A549 treated with CpdA at 1 μM for 4 hours (cell line): ENCODE measurements at places on chromosomes 2 and 18. TPM values are rescaled to one million over a fixed set of nuclear protein-coding genes. Genes with fewer than 3 reads are reported as not detected.

PTPRM gene
- total RNA-seq, result 28.0 to 35.0 TPM (median 30.4 TPM) in 5 replicates

GCA gene
- 3.5 to 10.1 TPM (median 6.1 TPM) in 5 replicates for total RNA-seq

MAL gene
- total RNA-seq, result 0.10 to 0.14 TPM in 2 of 5 replicates, not detected in the others

ORC4 gene
- 36.0 to 40.1 TPM (median 37.6 TPM) in 5 replicates for total RNA-seq

RUFY4 gene
- total RNA-seq, result not detected in 5 replicates

SLC30A3 gene
- total RNA-seq, result 2.6 to 3.8 TPM (median 3.4 TPM) in 5 replicates

TXNDC2 gene
- total RNA-seq, result 0.10 to 0.35 TPM (median 0.21 TPM) in 5 replicates

ICA1L gene
- 1.1 to 2.1 TPM (median 1.8 TPM) in 5 replicates for total RNA-seq

GPC1 gene
- 159 to 215 TPM (median 202 TPM) in 5 replicates for total RNA-seq

DLX2 gene
- 0.43 to 0.99 TPM (median 0.60 TPM) in 5 replicates for total RNA-seq

TUBA4B gene
- total RNA-seq, result 0.23 to 0.57 TPM (median 0.27 TPM) in 5 replicates

MC5R gene
- total RNA-seq, result not detected in 5 replicates

HOXD1 gene
- total RNA-seq, result 0.20 to 0.39 TPM (median 0.36 TPM) in 5 replicates

PIKFYVE gene
- total RNA-seq, result 5.0 to 9.1 TPM (median 7.2 TPM) in 5 replicates

MC4R gene
- not detected in 5 replicates for total RNA-seq

CYP27A1 gene
- 0.13 to 0.18 TPM (median 0.14 TPM) in 4 of 5 replicates, not detected in the other for total RNA-seq

GPAT2 gene
- not detected in 5 replicates for total RNA-seq

AP1S3 gene
- total RNA-seq, result 18.8 to 44.4 TPM (median 25.2 TPM) in 5 replicates

SFT2D3 gene
- total RNA-seq, result 4.1 to 6.2 TPM (median 5.7 TPM) in 5 replicates

UGT1A1 gene
- 0.65 to 1.3 TPM (median 0.71 TPM) in 5 replicates for total RNA-seq

VAMP8 gene
- 13.5 to 22.3 TPM (median 18.2 TPM) in 5 replicates for total RNA-seq

TGFA gene
- total RNA-seq, result 6.2 to 8.2 TPM (median 7.0 TPM) in 5 replicates

VWA3B gene
- 0.02 to 0.43 TPM (median 0.18 TPM) in 4 of 5 replicates, not detected in the other for total RNA-seq

PROKR1 gene
- 0.03 TPM in 1 of 5 replicates, not detected in the others for total RNA-seq

ADGRF3 gene
- total RNA-seq, result 0.09 to 0.31 TPM (median 0.12 TPM) in 5 replicates

ANKRD44 gene
- total RNA-seq, result 1.1 to 2.2 TPM (median 1.5 TPM) in 5 replicates

RAB17 gene
- 0.09 to 0.32 TPM (median 0.13 TPM) in 4 of 5 replicates, not detected in the other for total RNA-seq

OR6B2 gene
- not detected in 5 replicates for total RNA-seq

ANKRD30B gene
- total RNA-seq, result 0.01 TPM in 1 of 5 replicates, not detected in the others

WDR54 gene
- total RNA-seq, result 72.5 to 92.0 TPM (median 82.3 TPM) in 5 replicates

SH3BP4 gene
- 28.9 to 32.0 TPM (median 29.7 TPM) in 5 replicates for total RNA-seq

IMPACT gene
- total RNA-seq, result 10.7 to 13.9 TPM (median 13.0 TPM) in 5 replicates

PDE11A gene
- total RNA-seq, result 0.29 to 0.58 TPM (median 0.43 TPM) in 5 replicates

CHAC2 gene
- total RNA-seq, result 12.6 to 16.6 TPM (median 14.6 TPM) in 5 replicates

KANSL1L gene
- total RNA-seq, result 0.47 to 0.84 TPM (median 0.65 TPM) in 5 replicates
